WTC11 (cell line): ENCODE measurements at places on chromosomes 4 and X.

- DNase-seq: no peak
Observed at GRCh38 chr4:52948057-52948423, 85.9 kb downstream of the RASL11B start.

- no peak for DNase-seq
Observed at GRCh38 chr4:88744609-88745008, 47.0 kb upstream of the NAP1L5 start.

DNA sequence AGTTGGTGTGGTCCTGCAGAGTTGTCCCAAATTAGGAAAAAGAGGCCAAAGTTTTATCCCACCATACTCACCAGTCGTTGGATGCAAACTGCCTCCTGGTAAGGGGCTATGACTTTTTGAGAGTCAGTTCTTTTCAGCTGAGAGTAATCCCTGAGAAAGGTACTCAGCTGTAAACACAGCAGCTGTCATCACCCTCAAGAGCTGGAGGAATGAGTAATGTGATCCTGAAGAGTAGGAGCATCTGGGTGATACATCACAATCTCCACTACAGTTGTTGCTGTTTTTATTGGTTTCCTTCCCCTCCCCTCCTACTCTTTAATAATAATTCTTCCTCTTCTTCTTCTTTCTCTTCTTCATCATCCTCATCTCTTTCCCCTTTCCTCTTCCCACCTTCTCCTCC, 5.7 kb downstream of the MAGEE1 start:
- no peak for DNase-seq

GRCh38 chr4:92231511-92231910, 72.3 kb upstream of the GRID2 start:
- DNase-seq: no peak

- no peak for DNase-seq
Observed at GRCh38 chr4:185196437-185196836, 7.4 kb downstream of the CFAP97 start.

DNA sequence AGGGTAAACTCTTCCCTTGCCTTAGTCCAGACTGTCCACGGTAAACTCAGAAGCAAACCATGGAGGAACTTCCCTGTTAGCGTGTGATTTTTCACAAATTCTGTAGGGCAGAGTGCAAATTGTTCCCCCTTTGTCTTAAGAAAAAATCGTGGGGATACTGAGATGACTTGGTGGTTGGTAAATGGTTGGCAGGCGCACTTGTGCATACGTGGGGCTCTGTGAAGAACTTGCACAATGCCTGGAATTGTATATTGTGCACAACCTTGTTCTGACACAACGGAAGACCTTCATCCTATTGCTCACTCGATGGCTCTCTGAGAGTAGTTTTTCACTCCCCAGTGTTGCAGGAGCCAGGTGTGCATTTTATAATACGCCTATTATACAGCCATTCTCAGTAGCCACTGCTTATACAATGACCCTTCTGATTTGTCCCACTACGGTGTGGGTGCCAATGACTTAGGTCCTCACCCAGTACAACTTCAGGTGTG, 150.0 kb downstream of the SPRY1 start:
- DNase-seq: no peak

DNA sequence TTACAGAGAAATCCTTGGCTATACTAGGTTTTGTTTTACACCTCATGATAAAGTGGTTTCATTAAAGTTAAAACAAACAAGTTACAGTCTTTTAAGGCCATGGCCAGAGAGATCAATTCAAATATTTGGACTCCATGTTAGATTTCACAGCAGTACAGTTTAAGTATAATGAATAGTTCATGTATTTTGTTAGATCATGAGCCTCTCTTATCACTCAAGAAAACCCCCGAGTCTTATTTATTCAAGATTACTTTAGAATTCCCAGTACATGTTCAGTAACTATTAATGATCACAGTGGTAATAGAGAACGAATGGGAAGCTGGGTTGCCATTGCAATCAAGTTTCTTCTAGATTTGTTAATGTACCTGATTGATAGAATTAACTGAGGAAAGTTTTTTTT, 15.2 kb downstream of the PDLIM5 start:
- DNase-seq: no peak

DNA sequence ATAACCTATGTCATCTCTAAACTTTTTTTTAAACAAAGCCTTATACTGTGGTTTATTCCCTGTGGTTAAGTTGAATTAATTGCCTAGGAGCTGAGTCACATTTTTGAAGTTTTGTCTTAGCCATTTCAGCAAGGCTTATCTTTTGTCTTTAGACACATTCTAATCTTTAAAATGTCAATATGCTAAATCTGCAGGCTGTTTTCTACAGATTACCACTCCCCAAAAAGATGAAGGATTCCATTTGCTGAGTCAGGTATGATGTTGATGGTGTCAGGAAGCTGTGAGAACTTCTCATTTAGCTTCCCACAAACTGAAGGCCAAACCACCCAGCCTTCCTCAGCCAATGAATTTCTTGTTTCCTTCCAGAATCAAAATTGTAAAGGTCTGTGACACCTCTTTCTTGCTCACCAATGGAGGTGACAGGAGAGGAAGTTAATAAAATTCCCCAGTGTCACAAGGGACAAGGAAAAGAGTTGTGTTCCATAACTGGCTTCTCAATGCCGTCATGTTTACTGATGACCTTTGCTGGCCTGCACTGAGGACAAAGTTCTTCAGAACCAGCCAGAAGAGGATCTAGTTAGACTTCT, 3.7 kb upstream of the CXCL6 start:
- no peak for DNase-seq
